ENCODE measurements at places on chromosomes 7 and 10.

DNA sequence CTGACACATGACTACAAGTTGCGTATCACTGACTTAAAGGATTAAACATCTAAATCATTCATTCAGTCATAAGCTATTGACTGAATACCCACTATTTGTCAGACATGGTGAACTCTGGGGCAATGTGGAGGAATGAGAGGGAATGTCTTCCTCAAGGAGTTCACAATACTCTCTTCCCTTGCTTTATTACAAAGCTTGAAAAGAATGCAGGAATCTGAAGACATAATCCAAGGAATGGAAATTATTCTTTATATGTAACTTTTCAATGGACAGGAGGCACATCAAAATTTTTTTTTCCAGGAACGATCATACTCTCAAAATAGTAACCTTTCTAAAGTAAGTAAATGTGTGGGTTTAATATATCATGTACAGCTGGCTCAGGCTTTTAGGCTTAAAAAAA, 111.9 kb downstream of the ATXN7L1 start:
- no peak for ATAC-seq

- ATAC-seq, result no peak
These were observed 19.1 kb upstream of the OPALIN start for GRCh38 chr10:96377816-96378294.

DNA sequence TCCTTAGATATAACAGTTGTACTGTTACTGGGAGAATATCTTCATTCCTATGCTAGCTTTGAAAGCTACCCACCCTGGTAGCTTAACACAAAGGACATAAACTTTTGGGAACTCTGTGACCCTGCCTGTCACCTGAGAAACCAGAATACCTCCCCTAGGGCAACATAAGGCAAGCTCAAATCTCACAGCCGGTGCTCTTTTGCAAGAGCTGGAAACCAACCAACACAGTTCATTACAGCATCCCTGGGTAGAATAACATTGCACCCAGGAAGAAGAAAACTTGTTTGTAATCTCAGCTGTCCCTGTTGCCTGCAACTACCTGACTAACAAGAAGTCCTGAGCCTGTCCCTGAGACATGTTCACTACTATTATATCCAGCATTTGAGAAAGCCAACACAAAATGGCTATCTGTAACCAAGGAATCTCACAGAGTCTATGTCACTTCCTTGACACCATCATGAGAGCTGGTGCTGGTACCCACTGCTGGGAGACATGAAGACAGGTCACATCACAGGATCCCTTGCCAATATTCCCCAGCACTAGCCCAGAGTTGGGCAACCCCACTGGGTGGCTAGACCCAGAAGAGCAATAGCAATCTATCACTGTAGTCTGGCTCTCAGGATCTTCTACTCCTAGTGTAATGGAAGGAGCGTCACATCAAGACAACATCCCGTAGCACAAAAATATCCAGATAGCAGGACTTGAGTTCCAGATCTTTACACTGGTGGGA, 31.3 kb downstream of the AKR1C3 start:
- no peak for ATAC-seq

GRCh38 chr10:130902929-130903328, 408.6 kb downstream of the TCERG1L start:
- no peak for ATAC-seq

DNA sequence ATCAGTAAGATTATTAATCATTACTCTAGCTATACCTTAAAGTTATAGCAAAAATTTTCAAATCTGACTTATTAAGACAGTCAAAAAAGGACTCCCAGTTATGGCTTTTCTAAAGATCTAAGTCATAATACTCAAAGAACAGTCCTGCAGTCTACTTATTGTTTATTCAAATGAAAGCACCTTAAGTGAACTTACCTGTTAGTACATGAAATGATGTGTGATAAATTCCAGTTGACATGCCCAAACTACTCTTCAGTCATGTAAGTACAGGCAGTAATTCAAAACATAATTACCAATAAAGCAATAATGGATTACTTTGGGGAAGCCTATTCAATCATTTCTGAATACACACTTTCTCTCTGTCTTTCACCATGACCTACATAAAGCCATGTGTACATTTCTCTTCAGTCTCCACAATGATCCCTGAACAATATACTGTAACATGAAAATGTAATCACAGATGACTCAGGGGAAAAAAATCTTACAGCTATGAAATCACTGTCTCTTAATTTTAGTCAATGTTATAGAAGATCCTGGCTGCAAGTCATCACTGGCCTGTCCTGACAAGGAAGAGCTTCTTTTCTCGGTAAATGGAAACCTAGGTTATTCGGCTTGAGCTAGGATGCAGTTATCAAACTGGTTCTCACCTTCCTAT, 420.7 kb upstream of the LRRTM3 start:
- ATAC-seq, result no peak

DNA sequence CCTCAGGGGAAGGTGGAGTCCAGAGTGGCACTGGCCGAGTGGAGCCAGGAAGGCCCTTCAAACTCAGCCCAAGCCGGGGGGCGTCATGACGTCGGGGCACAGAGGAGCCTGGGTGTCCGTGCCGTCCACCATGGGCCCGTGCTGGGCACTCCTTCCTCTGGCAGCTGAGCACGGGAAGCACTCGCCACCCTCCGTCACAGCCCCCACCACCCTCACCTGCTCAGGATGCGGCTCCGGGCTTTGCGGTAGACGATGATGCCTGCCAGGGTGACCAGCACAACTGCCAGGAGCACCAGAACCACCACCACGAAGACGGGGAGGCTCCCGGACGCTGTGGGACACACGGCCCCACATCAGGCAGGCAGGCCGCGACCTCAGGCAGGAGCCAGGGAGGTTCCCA, 8.1 kb downstream of the ADAM8 start:
- no peak for ATAC-seq

DNA sequence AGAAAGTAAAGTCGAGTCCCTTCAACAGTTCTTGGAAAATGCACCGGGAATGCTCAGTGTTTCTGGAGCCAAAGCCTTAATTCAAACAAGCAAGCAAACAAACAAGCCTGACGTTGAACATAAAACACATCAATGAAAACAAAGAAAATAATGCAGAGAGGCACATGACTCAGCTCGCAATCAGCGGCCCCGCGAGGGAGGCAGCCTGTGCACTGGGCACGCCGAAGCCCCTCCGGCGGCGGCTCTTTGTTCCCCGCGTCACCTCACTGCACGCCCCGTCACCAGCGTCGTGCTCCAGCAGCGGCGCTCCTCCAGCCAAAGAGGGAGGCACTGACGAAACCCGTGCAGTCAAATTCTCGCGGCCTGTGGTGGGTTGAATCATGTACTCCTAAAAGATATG, 151.5 kb downstream of the DNAJB6 start:
- ATAC-seq, result peak; percentile 50

GRCh38 chr10:76729841-76730487, 907.6 kb downstream of the KCNMA1 start:
- ATAC-seq, result peak; percentile 94

DNA sequence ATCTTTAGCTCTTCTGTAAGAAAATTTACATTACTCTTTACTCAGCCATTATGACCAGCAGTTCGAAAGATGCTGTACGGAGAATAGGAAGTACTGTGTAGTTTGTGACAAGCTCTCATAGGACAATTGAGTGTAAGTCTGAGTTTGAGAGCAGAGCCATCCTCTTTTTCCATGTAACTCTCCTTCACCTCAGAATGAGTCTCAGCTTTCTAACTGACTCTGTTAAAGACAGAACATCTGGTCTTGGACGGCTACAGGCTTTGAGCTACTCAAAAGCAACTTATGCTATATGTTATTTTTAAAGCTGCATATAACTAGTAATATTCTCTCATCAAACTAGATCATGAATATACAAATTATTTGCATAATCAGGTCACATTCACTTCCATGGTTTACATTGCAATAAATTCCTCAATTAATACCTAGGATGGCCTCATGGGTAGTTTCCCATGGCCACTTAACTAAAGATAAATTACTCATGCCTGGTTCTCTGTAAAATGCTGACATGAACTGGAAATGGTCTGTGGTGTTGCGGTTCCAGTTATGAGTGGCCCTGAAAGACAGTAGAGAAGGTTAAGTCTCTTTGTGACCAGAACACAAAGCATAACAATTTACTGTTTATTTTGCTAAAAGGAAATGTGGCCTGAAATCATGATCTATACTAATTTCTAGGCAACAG, 358.7 kb downstream of the PHF14 start:
- ATAC-seq, result no peak

DNA sequence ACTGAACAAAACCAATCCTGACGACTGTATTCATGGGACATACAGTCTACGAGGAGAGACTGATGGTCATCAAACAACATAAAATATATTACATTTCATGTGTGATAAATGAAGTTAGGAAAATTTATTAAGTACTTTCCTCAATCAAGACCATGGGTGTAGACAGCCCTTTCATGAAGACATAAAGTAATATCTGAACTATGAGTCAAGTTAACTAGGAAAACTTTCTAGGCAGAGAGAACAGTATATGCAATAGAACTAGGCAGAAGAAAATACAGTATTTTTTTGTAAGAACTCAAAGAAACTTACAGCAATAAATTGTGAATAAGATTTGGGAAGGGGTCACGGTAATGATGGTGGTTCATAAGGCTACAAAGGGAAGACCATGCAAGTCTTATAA, 112.8 kb downstream of the JMJD1C start:
- no peak for ATAC-seq

DNA sequence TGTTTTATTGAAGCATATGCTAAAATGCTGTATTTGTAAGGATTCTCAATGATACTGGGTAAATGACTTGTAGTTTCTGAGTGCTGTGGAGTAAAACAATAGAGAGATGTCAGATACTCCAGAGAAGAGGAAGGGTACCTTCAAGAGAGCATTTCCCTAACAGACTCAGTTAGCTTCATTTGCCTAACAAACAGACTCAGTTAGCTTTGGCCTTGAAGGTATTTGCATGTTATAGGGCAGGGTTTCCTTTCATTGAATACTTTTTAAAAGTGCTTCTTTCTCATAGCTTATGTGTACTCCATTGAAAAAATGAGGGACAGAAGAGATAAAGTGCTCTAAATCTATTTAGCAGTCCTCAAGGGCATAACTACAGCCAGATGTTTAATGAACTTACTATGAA, 101.8 kb downstream of the CHN2 start:
- no peak for ATAC-seq

- ATAC-seq, result no peak
These were observed 224.7 kb upstream of the BMPER start for GRCh38 chr7:33680682-33681081.

DNA sequence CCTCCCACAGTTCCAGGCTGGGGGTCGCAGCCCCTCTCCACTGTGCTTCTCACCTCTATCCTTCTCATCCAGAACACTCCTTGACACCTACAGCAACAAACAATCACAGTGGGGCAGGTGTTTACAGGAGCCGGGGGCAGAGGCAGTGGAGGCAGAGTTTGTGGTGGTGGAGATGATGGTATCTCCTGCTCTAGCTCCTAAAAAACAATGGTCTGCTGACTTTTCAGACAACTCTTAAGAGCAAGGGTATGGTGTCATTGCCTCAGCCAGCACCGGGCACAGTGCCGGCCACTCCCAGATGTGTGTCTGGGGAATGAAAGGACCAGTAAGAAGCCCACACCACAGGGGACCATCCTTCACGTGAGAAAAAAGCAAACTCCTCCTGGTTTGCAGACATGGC, 36.3 kb upstream of the ANTXRL start:
- no peak for ATAC-seq

DNA sequence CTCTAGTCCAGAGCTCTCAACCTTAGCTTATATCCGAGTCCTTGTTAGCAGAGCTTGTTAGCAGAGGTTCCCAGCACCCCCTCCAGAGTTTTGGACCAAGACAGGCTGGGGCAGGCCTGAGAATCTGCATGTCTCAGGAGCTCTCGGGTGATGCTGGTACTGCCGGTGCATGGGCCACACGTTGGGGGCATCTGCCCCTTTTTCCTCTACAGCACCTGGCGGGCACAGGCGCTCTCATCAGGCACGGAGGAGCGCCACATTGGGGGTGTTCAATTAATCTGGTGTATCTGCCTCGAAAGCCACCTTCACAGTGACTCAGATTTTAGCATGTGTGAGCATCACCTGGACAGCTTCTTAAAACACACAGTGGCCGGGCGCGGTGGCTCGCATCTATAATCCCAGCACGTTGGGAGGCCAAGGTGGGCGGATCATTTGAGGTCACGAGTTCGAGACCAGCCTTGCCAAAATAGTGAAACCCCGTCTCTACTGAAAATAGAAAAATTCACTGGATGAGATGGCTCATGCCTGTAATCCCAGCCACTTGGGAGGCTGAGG, 117.7 kb downstream of the ELFN1 start:
- no peak for ATAC-seq

GRCh38 chr7:108824840-108825580, 255.3 kb downstream of the DNAJB9 start:
- ATAC-seq, result peak; percentile 86
